ENCODE measurements at places on chromosomes 13 and 19.

DNA sequence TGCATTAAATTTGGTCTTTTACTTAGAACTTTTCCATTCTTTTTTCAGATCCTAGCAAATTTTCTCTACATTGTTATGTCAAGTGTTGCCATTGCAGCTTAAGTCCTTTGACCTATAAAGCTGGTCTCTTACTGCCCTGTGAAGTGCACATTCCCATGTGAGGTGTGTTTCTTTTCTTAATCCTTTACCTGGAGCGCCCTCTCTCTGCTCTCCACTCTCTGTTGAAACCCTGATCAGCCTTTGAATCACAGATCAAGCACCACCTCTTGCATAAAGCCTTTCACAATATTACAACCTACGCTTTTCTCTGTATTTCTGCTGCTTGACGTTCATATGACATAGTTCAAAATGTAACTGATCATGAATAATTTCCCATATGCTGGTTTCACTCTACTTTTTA lies 84.8 kb downstream of the PCDH17 start:
- no peak for DNase-seq

GRCh38 chr19:28880735-28881401 lies 332.1 kb downstream of the UQCRFS1 start:
- no peak for DNase-seq

DNA sequence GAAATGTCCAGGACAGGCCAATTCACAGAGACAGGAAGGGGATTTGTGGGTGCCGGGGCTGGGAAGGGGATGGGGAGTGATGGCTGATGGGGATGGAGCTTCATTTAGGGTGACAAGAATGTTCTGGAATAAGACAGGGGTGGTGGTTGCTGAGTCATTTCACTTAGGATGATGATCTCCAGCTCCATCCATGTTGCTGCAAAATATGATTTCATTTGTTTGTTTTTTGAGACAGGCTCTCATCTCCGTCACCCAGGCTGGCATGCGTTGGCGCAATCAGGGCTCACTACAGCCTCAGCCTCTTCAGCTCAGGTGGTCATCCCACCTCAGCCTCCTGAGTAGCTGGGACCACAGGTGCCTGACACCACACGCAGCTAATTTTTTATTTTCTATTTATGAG lies 3.1 kb upstream of the JSRP1 start:
- DNase-seq = no peak

DNA sequence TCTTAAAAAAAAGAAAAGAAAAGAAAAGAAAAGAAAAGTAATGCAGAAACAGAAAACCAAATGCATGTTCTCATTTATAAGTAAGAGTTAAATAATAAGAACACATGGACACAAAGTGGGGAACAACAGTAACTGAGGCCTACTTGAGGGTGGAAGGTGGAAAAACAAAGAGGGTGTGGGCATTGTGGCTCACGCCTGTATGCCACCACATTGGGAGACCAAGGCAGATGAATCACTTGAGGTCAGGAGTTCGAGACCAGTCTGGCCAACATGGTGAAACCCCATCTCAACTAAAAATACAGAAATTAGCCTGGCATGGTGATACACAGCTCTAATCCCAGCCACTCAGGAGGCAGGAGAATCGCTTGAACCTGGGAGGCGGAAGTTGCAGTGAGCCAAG lies 8.1 kb downstream of the ZNF708 start:
- DNase-seq = no peak

DNA sequence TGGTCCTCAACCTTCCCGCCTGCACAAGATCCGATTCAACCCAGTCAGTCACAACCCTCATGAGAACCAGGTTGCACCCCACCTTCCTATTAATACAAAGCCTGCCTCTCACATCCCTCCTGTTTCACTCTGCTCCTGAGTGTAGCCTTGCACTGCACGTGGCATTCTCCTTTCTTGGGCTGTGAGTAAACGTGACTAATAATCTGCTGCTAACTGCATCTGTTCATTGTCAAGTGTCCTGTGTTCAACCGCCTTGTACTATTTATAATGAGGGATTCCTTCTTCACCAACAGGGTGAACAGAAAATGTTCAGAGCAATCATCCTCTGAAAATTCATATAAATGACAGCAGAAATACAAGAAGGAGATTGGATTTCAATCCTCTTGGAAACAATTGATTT lies 1608.2 kb downstream of the SLITRK5 start:
- no peak for DNase-seq

DNA sequence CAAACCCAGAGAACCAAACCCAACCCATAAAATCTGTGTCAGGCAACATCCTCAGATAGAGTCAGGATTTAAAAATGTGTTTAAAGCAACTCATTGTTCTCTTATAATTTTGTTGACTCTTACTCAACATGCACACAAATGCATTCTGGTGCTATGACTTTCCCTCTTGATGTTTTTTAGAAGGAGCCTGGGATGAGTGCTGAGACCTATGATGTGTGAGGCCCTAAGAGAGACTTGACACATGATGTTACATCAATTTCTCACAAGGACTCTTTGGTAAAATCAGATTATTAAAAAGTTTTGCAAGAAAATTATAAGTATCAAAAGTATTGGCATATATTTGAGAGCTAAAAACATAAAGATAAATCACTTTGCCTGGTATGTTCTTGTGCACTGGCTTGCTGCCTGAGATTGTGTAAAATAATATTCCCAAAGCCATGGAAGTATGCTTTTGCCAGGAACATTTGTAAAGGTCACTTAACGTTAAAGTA lies 173.9 kb downstream of the DCLK1 start:
- no peak for DNase-seq

DNA sequence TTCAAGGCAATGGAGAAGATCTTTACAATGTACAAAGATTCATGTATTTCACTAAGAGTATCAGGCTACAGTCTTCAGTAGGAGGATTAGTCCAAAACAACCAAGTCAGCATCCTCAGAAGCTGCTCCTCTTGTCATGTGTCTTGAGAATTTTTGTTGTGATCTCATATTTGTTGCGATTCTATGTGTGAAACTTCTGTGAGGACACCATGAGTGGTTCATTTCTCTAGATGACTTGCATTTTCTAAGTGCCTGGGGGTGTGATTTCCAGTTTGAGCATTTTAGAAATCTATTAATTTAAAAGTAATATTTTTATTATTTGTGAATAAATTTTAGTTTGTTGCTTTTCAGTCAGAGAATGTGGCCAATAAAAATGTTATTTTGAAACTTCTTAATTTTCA lies 94.5 kb downstream of the RAP2A start:
- no peak for DNase-seq

DNA sequence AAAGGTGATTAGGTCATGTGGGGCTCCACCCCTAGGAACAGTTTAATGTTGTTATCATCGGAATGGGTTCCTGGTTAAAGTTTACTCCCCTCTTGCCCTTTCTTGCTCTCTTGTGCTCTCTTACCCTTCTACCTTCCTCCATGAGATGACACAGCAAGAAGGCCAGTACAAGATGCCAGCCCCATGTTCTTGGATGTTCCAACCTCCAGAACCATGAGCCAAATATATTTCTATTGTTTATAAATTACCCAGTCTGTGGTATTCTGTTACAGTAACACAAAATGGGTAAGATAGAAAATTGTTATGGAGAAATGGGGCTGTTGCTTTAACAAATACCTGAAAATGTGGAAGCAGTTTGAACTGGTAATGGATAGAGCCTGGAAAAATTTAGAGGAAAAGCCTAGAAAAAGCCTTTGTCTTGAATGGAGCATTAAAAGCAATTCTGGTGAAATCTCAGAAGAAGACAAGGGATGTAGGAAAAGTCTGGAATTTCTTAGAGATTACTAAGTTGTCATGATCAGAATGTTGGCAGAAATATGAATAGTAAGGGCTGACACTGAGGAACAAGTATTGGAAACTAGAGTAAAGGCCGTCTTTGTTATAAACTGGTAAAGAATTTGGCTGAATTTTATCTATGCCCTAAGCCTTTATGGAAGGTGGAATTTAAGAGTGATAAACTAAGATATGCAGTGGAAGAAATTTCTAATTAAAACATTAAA lies 53.5 kb upstream of the TSC22D1 start:
- no peak for DNase-seq

DNA sequence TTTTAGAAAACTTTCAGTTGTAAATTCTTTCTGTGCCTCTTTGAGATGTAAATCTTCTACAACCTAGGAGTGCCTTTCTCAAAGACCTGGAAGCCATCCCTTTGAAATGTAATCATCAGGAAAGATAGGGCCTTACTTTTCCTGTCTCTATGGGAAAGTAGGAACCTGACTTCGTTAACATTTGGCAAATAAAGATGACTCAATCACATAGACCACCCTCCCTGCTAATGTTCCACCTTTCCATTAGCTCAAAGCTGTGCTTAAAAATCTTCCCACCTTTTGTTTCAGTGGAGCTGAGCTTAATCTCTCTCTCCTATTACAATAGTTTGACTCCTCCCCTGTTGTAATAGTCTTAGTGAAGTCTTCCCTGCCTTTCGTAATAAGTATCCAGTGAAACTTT lies 247.7 kb downstream of the OLFM4 start:
- DNase-seq = no peak

- no peak for DNase-seq
Observed at GRCh38 chr13:57314897-57315520, 148.0 kb downstream of the PRR20E start.

DNA sequence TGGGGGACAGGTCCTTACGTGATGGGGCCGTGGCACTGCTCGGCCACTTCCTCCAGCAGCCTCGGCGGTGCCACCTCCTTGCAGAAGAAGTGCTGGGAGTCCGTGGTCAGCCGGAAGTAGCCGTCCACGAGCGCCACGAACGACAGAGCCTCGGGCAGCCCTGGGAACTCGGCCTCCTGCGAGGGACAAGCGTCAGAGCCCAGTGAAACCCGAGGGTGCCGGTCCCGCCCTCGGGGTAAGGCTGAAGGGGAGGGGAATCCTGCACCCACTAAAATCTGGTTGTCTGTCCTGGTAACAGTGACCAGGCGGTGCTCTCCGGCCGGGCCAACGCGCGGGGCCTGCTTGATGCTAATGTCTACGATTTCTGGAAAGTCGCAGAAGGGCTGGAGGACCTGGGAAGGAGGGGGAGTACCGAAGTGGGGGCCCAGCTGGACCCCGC lies 6.4 kb downstream of the JAK3 start:
- no peak for DNase-seq
